NCI-H460 (cell line): ENCODE measurements at places on chromosomes 11 and 22.

GRCh38 chr11:95148406-95148805 is 58.8 kb downstream of the ENDOD1 start:
- DNase-seq = no peak

DNA sequence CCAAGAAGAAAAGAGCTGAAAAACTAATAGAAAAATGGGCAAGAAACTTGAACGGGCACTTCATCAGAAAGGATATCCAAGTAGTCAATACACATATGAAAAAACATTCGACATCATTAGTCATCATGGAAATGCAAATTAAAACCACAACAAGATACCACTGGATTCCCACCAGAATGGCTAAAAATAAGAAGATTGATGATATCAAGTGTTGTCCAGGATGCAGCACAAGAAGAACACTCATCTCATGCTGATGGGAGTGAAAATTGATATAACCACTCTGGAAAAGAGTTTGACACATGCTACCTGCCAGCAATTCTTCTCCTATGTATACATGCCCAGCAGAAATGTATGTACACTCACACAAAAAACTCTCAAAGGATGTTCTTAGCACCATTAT is 26.9 kb upstream of the SCUBE2 start:
- no peak for DNase-seq

GRCh38 chr22:31049815-31050420 is 31.2 kb upstream of the SMTN start:
- DNase-seq = no peak

DNA sequence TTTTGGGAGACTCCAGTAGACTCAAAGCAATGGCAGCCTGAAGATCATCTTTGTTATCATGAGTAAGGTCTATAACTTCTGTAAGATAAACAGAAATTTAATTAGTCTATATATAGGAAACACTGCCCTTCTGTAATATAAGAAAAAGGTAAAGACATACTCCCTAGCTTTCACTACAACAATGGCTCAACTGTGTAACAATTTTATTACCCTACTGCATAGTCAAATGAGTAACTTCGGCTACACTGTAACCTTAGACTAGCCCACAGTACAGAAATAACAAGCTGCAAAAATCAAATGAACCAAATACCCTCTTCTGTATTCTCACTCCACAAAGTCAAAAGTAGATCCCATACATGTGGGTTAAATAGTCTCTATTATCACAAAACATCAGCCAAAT is 33.7 kb downstream of the USP28 start:
- no peak for DNase-seq
